Activated T-helper 17 cell treated with anti-CD3 and anti-CD28 coated beads, Interleukin-2, amount 50 U/mL, for 72 hours (primary cell): ENCODE measurements at places on chromosomes 11 and 22.

GRCh38 chr11:132519241-132519815 is 1013.0 kb downstream of the OPCML start:
- no peak for ATAC-seq

DNA sequence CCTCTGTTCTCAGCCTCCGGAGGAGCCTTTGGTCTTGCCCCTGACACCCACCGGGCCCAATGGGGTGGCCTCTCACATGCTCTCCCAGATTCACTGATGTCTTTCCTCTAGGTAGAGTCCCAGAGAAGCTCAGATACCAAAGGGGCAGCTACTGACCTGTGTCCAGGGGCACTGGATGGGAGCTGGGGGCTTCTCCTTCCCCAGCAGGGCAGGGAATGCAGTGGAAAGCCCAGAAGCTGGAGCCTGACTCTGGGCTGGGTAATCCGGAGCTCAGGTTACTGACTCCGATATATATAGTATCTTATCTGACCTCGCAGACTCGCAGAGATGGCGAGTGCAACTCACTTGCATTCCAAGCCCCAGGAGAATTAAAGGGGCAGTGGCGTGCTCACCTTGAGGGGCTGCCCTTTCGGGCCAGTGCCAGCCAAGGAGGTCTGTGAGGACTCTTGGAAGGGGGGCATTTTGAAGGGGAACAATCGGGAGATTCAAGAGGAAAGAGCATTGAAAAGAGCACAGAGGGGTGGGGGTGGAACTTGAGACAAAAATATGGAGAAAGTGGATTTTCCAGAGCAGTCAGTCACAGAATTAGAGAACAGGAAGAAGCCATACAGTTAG is 2.5 kb downstream of the USP2 start:
- ATAC-seq, result no peak

- no peak for ATAC-seq
Observed at GRCh38 chr11:70517988-70518907, 119.9 kb downstream of the CTTN start.

DNA sequence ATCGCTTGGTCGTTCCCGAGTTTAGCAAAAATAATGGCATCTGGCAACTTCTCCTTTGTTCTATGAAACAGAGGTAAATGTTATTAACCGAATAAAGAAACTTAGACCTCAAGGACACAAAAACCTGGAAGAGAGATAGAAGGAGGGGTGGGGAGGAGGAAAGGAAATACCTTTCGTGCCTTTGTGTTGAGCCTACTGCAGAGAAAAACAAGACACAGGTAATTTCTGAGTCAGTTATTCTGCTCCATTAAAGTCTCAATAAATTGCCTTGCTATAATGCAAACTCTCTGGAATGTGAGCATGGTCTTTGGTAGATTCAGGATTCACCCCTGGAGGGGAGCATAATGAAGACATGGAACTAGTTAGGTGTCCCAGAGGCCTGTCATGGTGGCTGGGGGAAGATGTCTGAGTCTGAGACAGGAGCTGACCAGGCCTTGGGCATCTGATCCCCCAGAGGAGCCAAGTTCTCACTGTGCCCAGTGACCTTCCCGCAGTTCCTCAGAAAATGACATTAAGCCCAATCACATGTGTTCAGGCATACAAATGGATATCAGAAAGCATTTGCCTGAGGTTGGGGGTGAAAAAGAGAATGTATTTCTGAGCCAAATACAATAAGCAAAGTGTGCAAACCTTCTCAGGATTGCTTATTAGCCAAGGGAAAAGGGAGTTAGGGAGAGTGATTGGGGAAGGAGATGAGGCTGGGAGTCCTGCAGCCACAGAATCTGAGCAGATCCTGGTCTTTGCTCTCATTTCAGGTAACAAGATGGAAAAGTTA is 72.6 kb upstream of the CADM1 start:
- no peak for ATAC-seq

DNA sequence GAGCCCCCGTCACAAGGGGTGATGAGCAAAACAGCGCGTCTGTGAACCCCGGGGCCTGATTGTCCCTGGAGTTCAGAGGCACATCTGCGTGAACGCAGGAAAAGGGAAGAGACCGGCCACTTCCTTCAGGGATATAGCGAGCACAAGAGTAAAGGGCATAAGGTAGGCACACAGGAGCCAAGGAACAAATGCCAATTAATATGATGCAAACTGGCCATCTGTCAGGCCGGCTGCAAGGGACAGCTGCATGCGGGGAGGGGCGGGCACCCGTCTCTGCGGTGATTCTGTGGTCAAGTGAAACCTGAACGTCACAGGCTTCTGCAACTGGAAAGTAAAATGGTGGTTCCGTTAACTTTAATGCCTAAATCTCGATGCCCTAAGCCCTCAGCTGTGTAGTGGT is 64.7 kb downstream of the TRIM29 start:
- no peak for ATAC-seq

DNA sequence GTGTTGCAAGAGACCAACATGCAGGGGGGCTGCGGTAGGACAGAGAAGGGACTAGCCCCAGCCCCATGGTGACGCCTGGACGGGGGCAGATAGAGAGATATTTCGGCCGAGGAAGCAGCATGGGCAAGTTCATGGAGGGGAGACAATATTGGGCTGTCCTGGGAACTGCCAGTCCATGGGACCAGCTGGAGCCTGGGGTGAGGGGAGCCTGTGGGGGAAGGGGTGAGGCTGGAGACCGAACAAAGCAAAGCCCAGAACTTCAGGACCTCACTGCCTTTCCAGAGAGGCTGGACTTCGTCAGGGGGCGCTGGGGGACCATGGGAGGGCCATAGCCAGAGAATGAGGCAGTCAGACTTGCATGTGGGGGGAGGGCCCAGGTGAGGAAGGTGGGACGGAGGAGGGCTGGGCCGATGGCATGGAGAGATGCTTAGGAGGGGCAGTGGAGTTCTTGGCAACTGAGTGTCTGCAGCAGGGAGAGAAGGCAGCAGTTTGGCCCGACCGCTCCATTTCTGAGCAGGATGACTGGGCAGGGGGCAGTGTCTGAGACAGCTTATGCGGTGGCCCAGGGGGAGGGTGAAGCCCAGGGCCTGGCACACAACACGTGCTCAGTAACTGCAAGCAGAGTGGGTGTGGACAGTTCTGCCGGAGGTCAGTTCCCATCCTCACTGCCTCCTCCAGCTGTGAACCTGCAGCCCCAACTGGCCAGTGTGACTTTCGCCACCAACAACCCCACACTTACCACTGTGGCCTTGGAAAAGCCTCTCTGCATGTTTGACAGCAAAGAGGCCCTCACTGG is 712 bp downstream of the UPK3A start:
- no peak for ATAC-seq

- no peak for ATAC-seq
Observed at GRCh38 chr11:128420951-128421350, 166.4 kb downstream of the ETS1 start.

DNA sequence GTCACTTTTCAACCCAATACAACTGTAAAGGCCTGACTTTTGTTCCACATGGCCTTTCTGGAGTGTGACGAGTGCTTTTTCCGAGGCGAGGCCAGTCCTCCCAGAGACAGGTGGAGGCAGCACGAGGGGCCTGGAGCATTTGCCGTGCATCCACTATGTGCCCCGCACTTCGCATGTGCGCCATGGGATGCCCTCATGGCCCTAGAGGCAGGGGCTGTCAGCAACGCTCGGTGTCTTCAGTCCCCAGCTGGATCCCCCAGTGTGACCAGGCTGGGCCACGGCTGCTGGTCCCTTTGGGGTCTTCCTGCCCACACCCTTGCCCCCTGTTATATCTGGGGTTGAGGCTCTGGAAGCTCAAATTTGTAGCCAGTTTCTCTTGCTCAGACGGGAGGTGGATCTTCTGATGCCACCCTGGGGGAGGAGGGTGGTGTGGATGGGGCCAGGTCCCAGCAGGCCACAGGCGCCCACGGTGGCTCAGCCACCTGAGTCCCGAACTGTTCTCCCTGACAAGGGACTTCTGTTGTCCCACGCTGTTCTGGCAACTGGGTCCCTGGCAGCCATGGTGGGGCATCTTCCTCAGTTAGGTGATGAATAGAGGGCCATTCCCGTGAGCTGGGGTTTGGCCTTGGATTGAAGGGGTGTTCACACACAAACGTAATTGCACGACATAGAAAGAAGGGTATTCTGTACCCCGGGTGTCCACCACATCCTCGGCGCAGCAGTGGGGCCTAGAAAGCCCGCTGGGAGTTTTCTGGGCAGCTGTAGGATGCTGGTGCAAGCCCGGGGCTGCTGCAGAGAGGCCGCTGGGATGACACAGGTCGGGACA is 100.9 kb downstream of the CTTN start:
- no peak for ATAC-seq

DNA sequence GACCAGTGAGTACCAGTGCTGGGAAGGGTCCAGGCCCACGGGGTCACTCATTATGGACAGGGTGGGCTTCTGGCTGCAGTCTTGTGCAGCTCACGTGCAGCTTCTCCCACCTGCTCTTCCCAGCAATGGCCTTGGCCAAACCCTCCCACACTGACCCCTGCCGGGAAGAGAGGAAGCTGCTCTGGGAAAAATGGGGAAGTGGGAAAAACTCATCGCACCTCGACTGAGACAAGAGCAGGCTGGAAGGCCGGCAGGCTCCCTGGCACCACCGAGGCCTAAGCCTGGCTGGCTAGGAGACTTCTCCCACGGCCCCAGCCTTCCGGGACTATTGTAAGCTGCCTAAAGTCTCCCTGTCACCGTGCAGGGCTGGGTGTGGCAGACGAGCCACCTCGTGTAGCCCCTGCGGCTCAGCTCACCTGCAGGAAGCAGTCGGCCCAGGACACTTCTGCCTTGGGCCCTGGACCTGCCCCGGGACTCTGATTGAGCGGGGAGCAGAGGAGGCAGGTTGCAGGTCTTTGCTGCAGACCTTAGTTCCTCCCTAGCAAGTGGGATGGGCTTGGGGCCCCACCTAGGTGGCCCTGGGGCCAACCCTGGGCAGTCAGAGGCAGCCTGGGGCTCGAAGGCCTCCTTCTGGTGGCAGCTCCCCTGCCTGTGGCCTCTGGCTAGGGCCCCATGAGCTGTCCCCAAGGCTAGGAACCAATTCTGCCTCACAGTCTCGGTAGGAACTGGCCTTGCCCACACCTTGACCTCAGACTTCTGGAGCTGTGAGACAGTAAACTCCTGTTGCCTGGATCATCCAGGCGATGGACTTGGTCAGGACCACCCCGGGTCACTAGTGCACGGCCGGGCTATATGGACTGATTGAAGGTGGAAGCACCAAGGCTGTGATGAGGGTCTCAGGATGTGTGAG is 23.1 kb downstream of the MRGPRG start:
- ATAC-seq, result no peak

- no peak for ATAC-seq
Observed at GRCh38 chr11:7278314-7278917, 26.7 kb downstream of the SYT9 start.

DNA sequence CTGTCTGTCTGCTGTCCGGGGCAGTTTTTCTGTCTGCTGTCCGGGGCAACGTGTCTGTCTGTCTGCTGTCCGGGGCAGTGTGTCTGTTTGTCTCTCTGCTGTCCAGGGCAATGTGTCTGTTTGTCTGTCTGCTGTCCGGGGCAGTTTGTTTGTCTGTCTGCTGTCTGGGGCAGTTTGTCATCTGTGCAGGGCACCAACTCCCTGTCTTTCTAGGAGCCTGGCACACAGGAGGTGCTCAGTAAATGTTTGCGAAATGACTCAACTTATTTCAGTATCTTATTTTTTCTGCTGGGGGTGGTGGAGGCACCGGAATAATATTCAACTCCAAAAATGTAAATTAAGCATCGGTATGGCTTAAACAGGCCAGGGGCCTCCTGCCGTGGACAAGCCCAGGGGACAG is 12.0 kb upstream of the TTLL12 start:
- no peak for ATAC-seq

DNA sequence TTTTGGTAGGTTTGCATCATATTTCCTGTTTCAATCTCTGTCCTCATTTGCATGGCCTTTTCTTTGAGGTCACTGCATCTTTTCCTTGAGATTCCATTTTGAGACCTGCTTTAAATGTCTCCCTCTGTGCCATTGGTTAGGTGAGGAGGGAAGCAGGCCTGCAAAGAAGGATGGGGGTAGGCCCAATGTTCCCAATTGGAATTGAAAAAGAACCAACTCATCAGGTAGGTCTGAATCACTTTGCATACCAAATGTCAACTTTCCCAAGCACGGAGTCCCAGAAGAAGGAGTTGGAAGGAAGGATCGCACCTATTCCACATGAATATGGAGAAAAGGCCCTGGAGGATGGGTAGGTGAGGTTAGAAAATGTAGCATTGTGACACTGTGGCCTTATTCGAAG is 318.5 kb downstream of the BLID start:
- ATAC-seq, result no peak

DNA sequence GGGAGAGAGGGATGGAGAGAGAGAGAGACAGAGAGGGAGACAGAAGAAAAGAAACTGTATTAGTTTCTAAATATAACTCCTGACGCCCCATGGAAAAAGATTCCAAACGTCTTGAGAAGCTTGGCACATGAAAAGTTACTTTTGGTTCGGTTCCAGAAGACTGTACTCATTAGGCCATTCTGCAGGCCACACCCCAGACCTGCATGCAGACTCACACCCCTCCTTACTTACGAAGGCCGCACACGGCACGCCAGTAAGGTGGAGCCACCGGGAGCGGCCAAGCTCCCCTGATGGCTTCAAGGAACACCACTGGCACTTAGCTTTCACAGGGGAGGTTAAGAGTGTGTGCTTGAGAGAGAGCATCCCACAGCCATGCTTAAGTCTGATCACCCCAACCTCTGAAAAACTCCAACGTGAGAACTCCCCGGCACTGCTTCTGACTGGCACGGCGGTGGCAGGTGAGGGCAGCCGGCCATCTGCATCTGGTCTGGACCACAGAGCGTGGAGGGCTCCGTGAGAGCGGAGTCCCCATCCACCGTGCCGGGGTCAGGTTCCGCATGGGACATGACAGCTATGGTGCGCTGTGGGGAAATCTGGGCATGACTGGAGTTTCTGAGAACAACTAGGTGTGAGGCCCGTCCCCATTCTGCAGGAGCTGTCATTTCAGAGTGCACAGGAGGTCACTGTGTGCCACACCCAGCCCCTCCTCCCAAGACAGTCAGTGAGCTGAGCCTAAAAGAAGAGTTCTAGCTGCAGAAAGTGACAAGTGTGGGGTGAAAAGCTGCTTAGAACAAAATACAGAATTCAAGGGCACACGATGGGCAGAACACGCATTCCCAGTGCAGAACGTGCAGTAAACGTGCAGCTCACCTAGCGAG is 62.4 kb downstream of the MYH9 start:
- ATAC-seq, result no peak

DNA sequence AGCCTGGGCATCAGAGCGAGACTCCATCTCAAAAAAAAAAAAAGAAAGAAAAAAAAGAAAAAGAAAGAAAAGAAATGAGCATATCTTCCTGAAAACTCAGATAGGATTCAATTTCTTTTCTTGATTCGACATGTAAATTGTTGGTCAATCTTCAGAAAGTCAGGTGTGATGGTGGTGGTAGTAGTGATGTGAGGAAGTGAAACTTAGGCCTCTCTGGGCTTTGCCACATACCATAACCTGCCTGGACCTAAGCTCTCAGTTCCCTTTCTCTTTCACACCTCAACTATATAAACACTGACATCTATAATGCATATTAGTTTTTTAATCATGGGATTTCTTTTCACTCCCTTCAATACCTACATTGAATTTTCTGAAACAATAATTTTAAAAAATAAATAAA is 98.0 kb upstream of the TBCEL start:
- ATAC-seq, result no peak
